H9 (cell line): ENCODE measurements at places on chromosomes 3 and 15.

GRCh38 chr15:66169023-66169422, 84.5 kb downstream of the MEGF11 start:
- no peak for DNase-seq

- DNase-seq: no peak
Observed at GRCh38 chr3:64816355-64816754, 128.6 kb upstream of the ADAMTS9 start.

DNA sequence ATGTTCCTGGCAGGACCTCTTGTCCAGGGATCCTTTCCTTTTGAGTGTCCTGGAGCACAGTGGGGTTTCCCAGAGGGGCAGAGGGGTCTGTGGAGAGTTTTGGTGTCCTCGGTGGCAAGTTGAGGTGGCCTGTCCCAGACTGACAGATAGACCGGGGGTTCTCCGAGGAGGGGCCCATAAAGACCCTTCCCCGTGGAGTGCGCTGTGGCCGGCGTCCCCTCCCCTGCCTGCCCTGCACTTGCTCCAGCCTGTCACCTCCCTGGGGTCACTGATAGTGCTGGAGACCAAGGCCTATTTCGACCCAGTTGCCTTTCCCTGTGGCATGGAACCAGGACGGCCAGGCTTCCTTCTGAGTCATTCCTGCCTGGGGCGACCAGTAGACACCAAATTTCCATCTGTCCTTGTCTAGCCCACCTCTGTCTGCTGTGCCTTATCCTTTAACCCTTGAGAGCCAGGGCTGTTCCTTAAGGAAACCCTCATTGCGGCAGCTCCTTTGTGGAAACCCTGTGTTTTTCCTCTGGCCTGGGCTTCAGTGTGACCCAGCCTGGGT, 2.9 kb downstream of the MUC4 start:
- no peak for DNase-seq

GRCh38 chr3:191227541-191227940, 28.5 kb downstream of the OSTN start:
- DNase-seq: no peak

GRCh38 chr15:65069179-65069578, 1.4 kb upstream of the RASL12 start:
- no peak for DNase-seq

DNA sequence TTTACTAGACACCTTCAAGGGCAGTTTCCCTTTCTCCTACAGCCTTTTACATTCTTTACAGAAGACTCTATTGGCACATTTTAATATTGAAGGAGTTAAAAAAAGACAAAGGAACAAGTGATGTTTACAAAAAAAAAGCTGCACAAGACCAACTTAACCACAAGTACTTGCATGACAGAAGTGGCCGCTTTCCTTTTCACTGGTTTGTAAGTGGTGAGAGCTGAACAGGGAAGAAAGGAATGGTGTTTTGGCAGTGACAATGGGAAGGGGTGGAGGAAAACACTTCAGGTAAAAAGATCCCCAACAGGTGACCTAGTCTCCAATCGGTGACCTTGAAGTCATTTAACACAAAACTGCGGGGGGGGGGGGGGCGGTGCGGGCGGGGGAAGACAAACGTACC, 1.1 kb downstream of the WDR72 start:
- DNase-seq: no peak

DNA sequence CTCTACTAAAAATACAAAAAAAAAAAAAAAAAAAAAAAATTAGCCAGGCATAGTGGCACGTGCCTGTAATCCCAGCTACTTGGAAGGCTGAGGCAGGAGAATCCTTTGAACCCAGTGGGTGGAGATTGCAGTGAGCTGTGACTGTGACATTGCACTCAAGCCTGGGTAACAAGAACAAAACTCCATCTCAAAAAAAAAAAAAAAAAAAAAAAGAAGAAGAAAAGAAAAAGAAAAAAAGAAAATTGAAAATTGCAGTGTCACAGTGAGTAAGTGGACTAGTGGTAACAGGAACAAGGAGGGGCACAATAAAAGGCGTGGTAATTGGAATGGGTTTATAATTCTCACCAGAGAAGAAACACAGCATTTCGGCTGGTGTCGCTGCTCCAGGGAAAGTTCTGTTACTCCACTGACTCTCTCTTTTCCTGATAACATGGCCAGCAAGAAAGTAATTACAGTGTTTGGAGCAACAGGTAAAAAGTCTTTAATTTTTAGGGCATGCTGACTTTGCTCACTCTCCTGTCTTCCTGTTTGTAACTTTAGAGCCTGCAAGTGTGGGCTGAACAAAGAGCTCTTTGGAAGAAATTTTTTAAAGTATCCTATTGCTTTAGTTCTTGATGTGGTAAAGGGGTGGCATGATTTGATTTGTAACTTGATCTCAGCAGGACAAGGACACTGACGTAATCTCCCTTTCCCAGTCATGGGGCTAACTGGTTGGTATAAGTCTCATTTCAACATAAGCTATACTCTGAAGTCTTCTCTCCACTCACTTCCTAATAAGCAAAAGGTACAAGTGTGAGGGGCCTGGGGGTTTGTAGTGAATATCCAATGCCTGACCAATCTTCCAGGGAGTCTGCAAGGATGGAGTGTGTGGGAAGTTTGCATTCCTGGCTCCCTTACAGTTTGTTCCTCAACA, 22.1 kb upstream of the TRA2B start:
- DNase-seq: no peak

DNA sequence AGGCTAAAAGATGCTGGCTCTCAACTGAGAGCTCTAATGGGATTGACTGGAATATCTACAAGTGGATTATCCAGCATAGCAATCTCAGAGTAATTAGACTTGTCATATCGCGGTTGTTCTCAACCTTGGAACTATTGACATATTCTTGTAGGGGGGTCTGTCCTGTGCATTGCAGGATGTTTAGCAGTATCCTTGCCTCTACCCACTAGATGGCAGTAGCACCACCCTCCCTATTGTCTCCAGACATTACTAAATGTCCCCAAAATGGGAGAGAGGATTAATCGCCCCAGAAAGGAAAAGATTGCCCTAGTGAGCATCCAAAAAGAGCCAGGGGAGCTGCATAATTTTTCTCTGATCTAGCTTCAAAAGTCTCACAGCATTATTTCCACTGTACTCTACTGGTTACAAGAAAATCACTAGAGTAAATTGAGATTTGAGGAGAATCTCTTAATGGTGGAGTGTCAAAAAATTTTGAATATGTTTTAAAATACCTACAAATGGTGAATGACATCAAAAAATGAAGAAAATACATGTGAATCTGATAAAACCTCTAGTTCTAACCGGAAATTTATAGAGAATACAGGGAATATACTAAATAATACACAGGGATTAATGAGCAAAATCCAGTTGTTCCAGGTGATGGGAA, 388.2 kb upstream of the AGTR1 start:
- peak; percentile 45 for DNase-seq

GRCh38 chr3:104612218-104612617, 754.5 kb upstream of the ALCAM start:
- DNase-seq: no peak

- no peak for DNase-seq
Observed at GRCh38 chr3:66928252-66928651, 69.9 kb upstream of the KBTBD8 start.

DNA sequence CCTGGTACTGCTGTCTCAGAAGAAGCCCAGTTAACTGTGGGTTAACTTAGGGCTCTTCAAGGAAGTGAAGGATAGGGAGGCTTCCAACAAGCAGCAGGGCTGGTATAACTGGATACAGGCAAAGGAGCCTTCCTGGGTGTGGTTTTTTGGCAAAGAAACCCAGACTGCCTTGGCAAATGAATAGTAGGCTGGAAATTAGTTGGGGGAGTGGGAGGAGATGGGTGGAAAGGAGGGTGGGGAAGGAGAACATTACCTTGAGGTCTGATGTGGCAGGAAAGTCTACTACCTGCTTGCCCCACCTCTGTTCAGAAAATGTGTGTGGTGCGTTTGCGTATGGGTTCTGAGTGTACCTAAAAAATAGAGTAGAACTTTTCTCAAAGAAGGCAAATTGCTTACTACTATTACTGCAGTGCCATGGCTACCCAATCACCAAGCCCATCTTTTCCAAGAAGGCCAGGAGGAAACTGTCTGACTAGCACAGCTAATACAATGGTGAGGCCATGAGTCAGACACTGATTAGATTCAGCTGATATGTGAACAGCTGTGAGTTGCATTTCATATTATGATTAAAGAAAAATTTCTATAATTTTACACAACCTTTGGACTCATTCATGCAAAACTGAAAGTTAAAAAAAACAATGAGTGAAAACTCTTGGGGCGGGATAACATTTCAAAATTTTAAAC, 55.2 kb downstream of the SPTSSB start:
- DNase-seq: no peak

GRCh38 chr3:23288286-23288685, 85.2 kb downstream of the UBE2E2 start:
- DNase-seq: no peak

- DNase-seq: peak; percentile 29
Observed at GRCh38 chr3:29281344-29282241, 722 bp downstream of the RBMS3 start.

DNA sequence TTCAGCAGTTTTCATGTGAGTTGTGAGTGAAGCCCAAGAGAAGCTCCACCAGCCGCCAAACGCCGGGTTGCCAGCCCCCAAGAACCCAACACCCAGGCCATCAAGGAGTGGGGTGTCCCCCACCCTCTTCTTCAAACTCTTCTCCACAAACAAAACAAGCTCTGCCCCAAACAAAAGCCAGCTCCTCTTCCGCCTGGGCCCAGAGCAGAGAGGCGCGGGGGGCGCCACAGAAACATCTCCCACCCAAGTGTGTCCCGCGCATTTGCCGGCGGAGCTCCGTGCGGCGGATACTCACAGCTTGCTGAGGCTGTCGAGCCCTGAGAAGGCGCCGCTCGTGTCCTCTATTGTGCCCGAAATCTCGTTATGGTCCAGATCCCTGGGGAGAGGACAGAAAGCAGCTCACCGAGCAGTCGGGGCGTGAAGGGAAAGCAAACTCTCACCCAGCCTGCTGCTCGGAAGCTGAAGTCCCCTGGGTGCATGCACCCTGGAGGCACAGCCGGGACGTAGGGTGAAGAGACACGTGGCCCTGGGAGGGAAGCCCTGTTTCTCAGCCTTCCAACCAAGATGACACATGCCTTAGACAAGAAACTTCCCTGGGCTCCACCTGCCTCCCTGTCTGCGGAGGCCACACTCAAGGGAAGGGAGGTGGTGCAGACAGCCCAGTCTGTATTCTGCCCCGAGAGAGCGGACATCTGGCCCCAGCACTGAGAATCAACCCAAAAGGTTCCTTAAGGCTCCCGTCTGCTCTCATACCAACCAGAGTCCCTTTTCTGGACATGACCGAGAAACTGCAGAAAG, 95.7 kb downstream of the LRIG1 start:
- DNase-seq: no peak

DNA sequence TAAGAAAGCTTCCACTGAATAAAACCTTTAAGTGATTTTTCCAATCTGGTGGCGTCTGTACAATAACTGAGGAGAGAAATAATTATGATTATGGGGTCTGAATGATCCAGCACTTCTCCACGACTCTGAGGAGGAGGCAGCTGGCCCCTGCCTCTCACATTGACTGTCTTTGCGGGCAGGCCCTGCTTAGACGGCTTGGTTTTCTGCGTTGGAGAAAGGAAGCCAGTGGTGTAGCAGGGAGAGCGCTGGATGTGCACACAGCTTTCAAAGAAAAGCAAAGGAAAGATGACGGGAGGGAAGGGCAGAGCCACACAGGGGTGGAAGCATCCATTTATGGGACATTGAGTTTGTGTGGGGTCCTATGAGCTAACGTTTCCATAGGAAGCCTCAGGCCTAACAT, 62.5 kb downstream of the MGLL start:
- DNase-seq: no peak

DNA sequence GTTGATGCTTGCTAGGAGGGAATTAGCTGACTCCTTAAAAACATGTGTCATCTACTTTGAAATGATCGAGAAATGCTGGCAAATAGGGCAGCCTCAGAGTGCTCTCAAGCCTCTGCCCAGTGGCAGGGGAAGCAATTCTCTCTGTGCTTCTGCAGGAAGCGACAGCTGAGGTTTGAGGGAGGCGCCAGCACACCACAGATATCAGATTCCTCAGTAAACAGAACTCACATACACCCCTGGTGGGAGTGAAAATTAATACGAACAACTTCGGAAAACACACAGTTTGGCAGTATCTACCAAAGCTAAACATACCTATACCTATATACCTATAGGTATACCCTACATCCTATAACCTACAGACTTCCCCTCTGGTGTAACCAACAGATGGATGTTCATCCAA, 61.3 kb downstream of the NSMCE3 start:
- no peak for DNase-seq

DNA sequence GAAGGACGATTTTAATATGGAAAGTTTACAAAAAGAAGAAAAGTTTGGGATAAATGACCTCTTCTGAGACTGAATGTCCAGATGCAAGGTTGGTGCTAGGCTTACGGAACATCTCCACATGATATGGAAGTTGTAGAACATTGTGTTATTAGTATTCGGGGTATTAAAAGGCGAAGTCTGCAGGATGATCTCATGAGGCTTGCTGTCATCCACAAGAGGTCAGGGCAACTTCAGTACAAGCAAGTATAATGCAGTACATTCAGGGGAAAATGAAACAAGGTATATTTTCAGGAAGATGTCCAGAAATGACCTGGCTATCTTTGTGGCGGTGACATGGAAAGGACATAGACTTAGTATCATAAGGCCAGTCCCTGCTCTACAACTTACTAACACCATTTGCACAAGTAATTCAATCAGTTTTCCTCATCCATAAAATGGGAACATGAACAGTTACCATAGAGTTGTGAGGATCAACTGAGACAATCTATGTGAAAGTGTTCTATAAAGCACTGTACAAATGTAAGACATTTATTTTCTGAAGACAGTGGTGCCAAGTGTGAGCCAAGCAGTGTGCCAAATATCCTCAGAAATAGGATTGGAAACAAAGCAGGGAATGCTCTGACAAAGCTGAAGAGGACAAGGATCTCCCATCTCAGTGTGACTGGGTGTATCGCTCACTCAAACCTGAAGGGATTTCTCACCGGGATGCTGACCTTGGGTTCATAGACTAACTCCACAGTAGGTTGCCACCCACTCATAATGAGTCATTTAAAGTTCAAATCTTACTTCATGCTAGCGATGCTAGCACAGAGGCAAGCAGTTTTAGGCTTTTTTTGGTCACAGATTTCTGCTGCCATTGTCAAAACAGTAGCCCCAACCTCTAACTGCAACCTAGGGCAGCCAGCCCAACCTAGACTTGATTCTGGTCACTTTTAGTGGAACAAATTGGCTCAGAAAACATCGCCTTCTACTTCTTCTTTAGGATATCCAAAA, 118.3 kb downstream of the TIGIT start:
- DNase-seq: no peak

GRCh38 chr15:41836713-41837454, 1.8 kb upstream of the PLA2G4B start:
- DNase-seq: no peak

DNA sequence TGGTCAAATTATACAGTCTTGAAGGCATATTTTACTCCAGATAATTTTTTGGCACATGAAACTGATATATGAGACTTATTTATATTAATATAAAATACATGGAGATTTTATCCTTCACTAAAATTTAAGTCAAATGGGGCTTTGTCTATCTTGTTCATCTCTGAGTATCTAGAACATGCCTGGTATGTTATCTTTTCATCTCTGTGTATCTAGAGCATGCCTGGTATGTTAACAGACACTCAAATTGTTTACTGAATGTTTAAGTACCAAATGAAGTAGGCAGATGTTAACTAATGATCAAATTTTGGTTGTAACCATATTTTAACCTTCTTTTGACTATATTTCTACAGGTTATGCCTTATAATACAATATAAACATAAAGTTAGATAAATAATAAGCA, 7.7 kb downstream of the GTF2A2 start:
- no peak for DNase-seq

GRCh38 chr3:181839039-181839915, 127.6 kb downstream of the SOX2 start:
- DNase-seq: no peak
